ENCODE measurements at places on chromosomes 3 and 15.
A peak's percentile ranks its signal among the peaks of the same experiment; 100 is the strongest.

DNA sequence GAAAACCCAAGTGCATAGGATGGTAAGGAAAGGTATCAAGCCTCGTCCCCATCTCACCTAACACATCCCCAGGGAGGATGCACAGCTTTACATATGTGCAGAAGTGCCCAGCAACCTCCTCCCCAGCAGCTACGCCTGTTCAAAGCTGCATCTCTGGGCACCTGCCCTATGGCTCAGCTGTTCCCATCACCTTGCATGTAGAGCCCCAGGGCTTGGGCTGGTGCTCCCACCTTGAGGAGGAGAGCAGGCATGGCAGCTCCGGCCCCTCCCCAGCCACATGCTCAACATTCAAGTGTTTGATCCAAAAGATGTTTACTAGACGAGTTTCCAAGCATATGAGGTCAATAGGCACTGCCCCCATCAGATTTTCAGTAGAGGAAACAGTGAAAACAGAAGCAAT, 173.5 kb downstream of the ATP10A start:
- no peak for DNase-seq

- no peak for DNase-seq
These were observed 168.3 kb downstream of the SLCO3A1 start for GRCh38 chr15:92021792-92022191.

DNA sequence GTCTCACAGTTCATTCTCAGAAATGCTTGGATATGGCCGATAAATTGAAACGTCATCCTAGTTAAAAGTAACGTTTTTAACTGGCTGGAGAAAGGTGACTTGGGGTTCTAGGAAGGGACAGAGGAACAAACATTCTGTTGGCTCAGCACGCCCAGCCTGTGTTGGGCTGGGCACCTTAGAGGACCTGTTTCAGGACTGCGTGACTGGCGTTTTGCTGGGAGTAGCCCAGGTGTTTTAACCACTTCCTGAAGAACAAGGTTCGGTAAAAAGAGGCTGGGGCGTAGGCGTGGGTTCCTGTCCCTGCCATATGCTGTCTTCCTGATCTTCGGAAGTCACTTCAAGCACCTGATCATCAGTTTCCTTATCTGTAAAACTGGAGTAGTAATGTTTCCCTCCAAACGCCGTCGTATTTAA, 1.1 kb upstream of the TLNRD1 start:
- DNase-seq, result no peak

- DNase-seq, result no peak
These were observed 18.7 kb upstream of the HES1 start for GRCh38 chr3:194117104-194117845.

GRCh38 chr3:37963635-37964034, 27.0 kb upstream of the VILL start:
- DNase-seq, result no peak

GRCh38 chr15:83928878-83929418, 275.0 kb downstream of the ADAMTSL3 start:
- DNase-seq, result no peak

DNA sequence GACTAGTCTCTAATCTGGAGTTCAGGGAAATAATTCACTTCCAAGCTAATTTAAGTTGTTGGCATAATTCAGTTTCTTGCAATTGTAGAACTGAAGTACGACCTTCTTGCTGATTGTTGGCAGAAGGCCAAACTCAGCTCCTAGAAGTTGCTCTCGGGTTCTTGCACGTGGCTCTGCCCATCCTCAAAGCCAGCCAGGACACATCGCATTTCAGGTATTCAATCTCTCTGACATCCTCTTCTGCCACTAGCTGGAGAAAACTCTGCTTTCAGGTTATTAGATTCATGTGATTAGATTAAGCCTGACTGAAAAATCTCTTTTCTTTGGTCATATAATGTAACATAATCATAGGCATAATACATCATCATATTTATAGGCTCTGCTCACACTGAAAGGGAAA, 362.0 kb downstream of the ZPLD1 start:
- no peak for DNase-seq

DNA sequence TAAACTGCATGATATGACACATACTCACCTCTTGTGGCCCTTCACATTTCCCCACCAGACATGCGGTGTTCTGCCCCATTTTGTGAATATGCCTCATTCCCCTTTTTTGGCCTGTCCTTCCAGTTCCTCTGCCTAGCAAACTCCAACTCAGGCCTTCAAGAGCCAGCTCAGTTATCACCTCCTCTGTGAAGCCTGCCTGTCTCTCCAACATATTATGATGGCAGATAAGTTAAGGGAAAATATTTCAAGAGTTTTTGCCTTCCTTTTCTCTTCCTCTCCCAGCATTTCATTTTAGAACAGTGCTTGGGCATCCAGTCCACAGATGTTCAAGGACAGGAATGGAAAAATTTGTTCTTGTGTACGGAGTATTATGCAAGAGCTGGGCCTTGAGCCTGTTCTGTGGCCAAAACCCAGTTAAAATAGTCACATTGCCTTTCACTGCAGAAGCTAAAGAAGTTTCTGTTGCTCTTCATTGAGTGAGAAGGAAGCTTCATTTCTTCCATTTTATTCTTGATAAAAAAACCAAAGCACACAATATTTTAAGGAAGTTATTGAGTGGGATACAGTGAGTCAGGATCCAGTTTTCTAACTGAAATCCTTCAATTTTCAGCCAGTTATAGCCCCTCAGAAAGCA, 192.0 kb downstream of the GHSR start:
- no peak for DNase-seq

DNA sequence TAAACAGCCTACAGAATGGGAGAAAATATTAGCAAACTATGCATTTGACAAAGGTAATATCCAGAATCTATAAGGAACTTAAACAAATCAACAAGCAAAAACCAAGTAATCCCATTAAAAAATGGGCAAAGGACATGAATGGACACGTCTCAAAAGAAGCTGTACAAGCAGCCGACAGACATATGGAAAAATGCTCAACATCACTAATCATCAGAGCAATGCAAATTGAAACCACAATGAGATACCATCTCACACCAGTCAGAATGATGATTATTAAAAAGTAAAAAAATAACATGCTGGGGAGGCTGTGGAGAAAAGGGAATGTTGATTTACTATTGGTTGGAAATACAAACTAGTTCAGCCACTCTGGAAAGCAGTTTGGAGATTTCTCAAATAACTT, 30.7 kb upstream of the PPM1L start:
- DNase-seq, result no peak

GRCh38 chr15:68658641-68659358, 80.0 kb downstream of the CORO2B start:
- DNase-seq, result no peak

GRCh38 chr15:92034227-92034626, 180.7 kb downstream of the SLCO3A1 start:
- peak; percentile 77 for DNase-seq

DNA sequence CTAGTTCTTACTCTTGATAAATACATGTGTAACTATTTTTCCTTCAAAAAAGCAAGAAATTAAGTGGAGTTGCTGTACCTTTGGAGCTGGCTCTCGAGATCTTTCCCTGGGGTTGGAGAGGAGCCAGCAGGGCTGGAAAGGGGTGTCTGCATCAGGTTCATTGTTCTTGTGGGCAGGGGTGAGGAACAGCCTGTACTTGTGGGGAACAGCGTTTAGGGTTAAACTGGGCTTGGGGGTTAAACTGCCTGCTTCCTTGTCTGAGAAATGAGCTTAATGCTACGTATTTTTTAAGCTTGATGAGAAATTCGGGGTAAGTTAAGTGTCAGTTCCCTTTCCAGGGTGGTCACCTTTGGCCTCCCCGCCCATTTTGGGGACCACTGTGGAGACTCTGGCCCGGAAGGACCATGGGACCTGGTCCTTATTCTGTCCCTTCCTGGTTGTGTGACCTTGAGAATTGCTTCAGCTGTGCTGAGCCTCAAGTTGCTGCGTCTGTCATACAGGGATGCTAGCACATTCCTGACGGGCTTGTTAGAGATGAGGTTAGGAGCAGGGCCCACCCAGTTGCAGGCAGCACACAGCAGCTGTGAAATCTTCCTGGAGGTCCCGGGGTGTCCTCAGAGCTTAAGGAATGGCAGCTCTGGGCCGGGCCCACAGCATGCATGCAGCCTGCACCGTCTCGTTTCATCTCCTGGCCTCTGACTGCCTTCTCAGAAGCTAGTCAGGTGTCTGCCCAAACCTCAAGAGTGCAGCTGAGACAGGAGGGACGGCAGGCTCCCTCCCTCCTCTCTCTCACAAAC, 11.6 kb downstream of the H1-8 start:
- DNase-seq, result no peak

- no peak for DNase-seq
These were observed 463.9 kb downstream of the MFSD1 start for GRCh38 chr3:159265705-159266104.

DNA sequence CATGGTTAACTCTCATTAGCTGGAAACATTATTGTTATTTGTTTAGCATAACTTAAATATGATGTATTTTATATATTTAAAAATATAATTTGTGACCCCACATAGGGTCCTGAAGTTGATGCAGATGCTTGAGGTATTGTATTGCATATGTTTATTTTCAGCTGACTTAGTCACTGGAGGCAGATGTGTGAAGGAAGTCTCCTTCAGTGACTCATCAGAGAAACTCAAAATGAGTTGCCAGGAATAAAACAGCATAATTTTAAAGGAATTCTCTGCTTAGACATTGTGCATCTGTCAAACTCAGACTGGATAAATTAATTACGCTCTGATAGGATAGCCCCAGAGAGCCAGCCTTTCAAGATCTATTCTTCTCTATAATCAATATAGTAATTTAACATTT, 7.9 kb upstream of the OR4F6 start:
- no peak for DNase-seq

DNA sequence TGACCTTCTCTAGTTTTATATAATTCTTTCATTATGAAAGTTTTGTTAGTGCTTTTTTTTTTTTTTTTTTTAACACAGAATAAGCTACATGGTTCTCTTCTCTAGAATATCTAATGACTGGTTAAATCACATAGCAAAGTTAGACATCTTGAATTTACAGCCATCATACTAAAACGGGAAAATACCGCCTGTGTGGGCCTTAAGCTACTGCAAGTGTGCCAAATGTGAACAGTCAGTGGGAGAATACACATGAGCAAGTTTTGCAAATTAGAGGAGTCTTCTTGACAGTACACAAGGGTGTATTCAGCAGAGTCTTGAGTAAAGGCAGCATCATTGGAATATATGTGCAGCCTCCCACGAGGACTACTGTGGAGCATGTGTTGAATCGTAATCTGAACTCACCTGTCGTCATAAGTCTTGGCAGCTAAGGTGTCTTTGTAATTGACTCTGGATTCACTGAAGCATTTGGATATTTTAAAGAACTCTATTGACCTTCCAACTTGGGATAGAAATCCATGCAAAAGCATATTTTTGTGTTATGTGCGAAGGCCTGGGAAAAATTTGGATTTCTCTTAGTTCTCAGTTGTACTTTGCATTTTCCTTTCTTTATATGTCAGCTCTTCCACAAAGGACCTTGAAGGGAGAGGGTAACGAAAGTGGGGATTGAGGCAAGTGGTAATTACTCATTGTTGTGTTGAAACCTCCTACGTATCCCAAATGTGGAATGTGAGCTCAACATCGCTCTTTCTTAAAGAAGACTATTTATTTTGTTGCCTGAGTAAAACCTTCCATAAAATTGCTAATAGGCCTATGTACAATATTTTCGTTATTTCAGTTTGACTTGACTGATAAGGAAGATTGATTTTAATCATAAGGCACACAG, 117.4 kb downstream of the ATG7 start:
- no peak for DNase-seq

DNA sequence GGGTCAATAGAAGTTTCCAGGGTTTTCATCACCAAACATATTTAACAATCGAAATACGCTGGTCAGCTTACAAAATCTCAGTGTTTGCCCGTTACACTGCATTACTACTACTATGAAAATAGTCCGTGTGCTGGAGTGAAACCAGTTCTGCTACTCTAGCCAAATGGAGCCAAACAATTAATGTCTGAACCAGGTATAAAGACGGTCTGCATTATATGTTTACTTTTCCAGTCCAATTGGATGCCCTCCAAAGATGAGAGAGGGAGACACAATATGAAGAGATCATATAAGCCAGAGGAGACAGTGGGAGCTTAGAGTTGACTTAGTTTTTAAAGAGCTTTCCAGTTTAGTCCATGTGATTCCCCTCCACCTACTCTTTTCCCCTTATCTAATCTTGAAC, 6.3 kb upstream of the DUT start:
- DNase-seq, result no peak

GRCh38 chr3:155326244-155326643, 32.8 kb upstream of the STRIT1 start:
- no peak for DNase-seq

DNA sequence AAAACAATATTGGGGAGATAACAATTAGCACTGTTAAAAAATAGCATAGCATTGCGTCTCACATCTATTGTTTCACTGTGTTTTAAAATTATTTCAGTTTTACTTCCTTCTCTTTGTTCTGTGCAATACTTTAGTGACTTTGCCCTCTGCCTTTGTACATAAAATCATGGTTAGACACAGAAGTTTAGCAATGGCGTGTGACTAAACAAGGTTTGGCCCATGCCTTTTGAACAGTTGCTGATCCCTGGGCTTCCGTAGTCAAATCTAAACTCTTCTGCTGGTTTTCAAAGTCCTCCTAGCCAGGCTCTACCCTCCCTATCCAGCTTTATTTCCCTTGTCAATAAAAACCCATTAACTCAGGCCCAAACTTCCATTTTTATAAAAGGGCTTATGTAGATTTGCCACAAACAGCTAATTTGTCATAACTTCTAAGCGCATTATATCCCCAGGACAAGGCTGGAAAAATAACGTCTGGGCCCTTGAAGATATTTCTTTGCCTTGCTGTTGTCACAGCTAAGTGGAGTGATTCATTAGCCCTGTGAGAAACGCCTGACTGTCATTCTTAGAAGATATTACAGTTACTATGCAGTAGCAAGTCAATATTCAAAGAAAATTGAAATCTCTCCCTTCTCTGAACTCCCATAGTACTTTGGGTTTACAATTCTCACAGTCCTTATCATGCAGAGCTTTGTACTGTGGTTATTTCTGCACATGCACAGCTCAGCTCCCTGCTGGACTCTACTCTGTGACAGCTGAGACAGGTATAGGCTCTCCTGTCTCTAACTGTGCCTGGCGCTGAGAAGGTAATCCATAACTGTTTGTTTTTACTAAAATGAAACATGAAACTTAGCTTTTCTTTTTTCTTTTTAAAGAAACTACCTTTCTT, 123.4 kb upstream of the SLC24A5 start:
- no peak for DNase-seq

GRCh38 chr3:58064923-58065638, 56.9 kb downstream of the FLNB start:
- DNase-seq, result no peak

- no peak for DNase-seq
These were observed 124.3 kb downstream of the ZNF280D start for GRCh38 chr15:56608993-56609392.

- no peak for DNase-seq
These were observed 711 bp downstream of the STARD9 start for GRCh38 chr15:42576040-42576594.

GRCh38 chr15:29539736-29540135, 270.1 kb upstream of the NSMCE3 start:
- DNase-seq, result no peak
